ENCODE measurements at places on chromosomes 5 and 9. TPM values are rescaled to one million over a fixed set of nuclear protein-coding genes. Genes with fewer than 3 reads are reported as not detected.

LOX gene
- 9.9 TPM for total RNA-seq

ARHGEF39 gene
- 6.4 TPM for total RNA-seq

EIF4E1B gene
- not detected for total RNA-seq

INSYN2B gene
- total RNA-seq = 0.46 TPM

TTC1 gene
- 39.7 TPM for total RNA-seq

FBXW2 gene
- total RNA-seq = 44.9 TPM

GCNT1 gene
- total RNA-seq = 15.6 TPM

POU5F2 gene
- 1.0 TPM for total RNA-seq

PDZD2 gene
- 2.7 TPM for total RNA-seq

IFNA21 gene
- total RNA-seq = not detected

THG1L gene
- total RNA-seq = 14.4 TPM

CDH18 gene
- total RNA-seq = 0.32 TPM

TMEM174 gene
- not detected for total RNA-seq

FGD3 gene
- 8.2 TPM for total RNA-seq

GZMA gene
- total RNA-seq = 5.4 TPM

PHYKPL gene
- 95.4 TPM for total RNA-seq

TTC33 gene
- 17.6 TPM for total RNA-seq

TLE4 gene
- total RNA-seq = 47.9 TPM

FOXD4L3 gene
- not detected for total RNA-seq

C5orf58 gene
- 0.52 TPM for total RNA-seq

FAM153A gene
- 11.3 TPM for total RNA-seq

NEUROG1 gene
- total RNA-seq = not detected

COL23A1 gene
- total RNA-seq = 0.86 TPM

ROPN1L gene
- total RNA-seq = 0.26 TPM

AJM1 gene
- total RNA-seq = 19.4 TPM

TAF11L5 gene
- total RNA-seq = not detected

ZNF608 gene
- 37.1 TPM for total RNA-seq

GRXCR2 gene
- not detected for total RNA-seq

RHOBTB3 gene
- total RNA-seq = 38.6 TPM

DOLPP1 gene
- 22.3 TPM for total RNA-seq

SMIM33 gene
- 0.17 TPM for total RNA-seq

BTNL8 gene
- 47.3 TPM for total RNA-seq

NUDT2 gene
- total RNA-seq = 25.5 TPM

OLFML2A gene
- total RNA-seq = 12.7 TPM

SHISAL2B gene
- not detected for total RNA-seq

CCDC192 gene
- not detected for total RNA-seq

SPINK4 gene
- 2.5 TPM for total RNA-seq
